CD4-positive, alpha-beta T cell treated with Interleukin-10 for 1 hour (primary cell): ENCODE measurements at places on chromosomes 16 and 17.
A peak's percentile ranks its signal among the peaks of the same experiment; 100 is the strongest.

- peak; percentile 31 for DNase-seq
Observed at GRCh38 chr16:2963723-2964474, at the start of gene KREMEN2. Gene KREMEN2 (plus strand): TSS chr16:2964275. CDS start chr16:2964521, 246 bp downstream.

DNA sequence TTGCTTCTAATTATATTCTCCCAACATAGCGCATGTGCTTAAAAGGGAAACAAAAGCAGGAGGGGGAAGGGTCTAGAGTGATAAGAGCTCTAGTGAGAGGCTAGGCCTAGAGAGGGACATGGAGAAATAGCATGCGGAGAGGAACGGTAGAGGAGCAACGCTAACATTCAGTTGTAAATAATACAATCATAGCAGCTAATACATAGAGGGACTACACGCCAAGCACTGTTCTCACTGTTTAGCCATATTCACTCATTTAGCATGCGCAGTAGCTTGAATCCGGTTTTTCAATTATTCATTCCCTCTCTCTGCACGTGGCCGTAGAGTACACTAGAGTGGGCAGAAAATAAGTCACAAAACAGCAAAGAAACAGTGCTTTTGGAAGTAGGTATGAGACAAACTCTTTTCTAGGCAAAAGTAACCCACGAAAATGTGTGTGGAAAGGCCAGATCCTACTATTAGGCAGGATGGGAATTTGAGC is 1.7 kb upstream of the ALOX12 start:
- no peak for DNase-seq

GRCh38 chr17:74433421-74434121 is 1.7 kb downstream of the GPRC5C start:
- DNase-seq: no peak

DNA sequence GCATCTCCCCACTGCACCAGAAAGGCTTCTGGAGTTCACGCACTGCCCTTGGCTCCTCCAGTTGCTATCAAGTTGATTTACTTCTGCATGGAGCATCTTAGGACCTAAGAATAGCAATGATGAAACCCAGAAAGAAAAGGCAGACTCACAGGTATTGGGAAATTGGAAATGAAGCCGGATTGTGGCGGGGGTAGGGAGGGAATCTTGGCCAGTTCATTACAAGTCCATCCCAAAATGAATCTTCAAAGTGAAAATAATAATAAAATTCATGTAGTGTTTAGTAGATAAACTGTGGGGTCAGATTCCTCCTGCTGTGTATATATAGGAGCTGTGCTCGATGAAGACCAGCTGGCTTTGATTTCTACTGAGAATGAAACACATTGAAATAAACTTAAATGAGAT is 33.7 kb downstream of the TEKT3 start:
- no peak for DNase-seq

GRCh38 chr17:64653325-64653984 is 8.7 kb downstream of the SMURF2 start:
- DNase-seq: no peak

- DNase-seq: no peak
Observed at GRCh38 chr17:48637323-48638260, 11.4 kb upstream of the HOXB9 start.

- no peak for DNase-seq
Observed at GRCh38 chr16:77116856-77117255, 74.1 kb upstream of the MON1B start.

DNA sequence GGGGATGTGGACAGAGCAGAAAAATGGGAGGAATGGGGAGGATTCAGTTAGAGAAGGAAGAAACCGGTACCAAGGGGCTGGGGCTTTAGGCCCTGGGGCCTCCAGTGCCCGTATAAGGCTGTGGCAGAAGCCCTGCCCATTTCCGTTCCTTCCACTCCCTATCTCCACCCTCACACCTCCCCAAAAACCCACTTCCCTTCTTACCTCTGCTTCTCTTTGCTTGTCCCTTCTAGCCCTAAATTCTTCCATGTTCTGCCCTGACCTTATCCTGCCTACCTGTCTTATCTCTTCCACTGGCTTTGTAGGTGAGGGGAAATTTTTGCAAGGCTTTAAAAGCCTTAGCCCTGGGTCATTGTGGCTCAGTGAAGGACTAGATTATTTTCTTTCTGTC is 4.1 kb downstream of the RNF167 start:
- peak; percentile 73 for DNase-seq

- no peak for DNase-seq
Observed at GRCh38 chr16:83967091-83967490, 953 bp upstream of the NECAB2 start.
